ENCODE measurements at places on chromosomes 5 and 9.

DNA sequence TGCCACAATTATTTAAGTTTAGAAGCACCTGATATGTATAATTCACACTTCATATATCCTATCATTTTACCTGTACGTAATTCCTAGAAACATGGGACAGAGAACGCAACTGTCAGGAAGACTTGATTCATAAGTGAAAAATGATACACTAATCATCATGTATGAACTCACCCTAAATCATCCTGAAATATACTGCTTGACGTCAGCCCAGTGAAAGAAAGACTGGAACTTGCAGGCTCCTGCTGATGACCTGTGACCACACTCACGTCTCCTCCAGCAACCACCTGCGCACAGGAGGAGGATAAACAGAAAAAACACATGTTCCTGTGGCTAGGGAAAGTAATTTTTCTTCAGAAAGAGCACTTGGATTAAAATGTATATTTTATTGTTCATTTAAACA, 169.7 kb downstream of the MPDZ start:
- no peak for DNase-seq

DNA sequence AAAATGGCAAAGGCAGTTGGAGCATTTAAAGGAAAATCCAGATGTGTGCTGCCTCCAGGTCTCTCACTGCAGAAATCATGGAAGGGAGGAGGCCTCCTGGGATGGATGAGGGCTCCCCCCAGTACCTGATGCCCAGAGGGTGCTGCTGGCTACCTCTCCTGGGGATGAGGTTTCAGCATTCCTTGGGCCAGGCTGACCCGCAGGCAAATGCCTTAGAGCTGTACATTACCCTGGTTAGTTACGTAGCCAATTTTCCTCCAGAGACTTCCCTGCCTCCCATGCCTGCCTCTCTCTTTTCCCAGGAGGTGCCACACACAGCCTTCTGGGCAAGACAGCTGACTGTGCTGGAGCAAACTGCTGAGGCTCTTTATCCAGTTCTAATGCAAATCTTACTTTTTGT, 65.3 kb downstream of the RGS3 start:
- DNase-seq = no peak

DNA sequence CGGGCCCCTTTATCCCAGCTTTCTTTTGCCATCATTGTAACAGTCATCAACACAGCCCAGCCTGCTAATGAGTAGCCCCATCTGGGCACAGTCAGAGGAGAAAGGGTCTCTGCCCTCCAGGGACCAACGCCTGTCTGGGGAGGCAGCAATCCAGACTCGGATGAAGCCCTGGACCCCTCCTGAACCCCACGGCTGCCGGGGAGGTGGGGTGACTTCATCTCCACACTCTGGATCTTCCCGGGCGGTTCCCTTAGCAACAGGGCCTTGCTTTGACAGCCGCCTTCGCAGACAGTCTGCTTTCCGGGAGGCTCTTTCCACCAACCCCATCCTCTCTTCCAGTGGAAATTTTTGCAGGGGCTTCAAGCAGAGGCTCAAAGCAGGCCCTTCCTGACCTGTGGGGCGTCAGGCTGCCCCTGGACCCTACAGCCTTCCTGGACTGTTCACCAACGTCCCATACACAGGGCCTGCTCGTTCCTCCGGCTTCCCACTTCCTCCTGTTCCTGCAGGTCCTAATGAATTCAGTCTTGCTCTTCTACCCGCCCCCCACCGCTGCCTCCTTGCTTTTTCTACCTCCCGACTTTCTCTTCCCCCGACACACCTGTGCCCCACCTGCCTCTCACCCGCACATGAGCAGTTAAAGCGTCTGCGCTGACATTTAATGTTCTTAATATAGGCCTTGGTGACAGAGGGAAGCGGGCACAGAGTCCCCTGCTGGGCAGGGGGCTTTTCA, 161.7 kb upstream of the MVB12B start:
- no peak for DNase-seq

DNA sequence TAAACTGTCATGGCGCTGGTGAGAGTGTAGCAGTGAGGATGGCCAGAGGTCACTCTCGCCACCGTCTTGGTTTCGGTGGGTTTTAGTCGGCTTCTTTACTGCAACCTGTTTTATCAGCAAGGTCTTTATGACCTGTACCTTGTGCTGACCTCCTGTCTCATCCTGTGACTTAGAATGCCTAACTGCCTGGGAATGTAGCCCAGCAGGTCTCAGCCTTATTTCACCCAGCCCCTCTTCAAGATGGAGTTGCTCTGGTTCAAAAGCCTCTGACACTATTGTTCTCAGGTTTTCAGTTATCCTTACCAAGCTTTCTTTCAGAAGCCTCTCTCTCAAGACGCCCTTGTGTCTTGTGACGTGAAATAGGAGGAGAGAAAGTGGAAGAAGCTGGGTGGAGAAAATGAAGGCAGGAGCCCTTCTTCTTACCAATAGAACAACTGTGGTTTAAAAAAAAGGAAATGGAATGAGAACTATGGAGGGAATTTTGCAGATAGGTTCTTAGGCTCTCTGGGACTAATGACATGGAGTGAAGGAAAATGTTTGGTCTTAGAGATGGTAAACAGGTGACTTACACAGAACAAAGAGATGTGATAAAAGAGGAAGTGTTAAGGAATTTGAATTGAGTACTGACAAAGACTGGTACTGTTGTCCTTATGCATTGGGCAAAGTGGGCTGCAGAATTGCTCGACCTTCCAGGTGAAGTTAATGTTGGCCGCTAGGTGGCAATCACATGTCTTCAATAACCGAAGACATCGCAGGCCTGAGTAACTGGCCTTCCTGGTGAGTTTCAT, 133.3 kb upstream of the RAI14 start:
- no peak for DNase-seq

GRCh38 chr9:119114681-119115080, 254.6 kb downstream of the BRINP1 start:
- DNase-seq = no peak

GRCh38 chr5:157025093-157025698, 33.7 kb downstream of the HAVCR1 start:
- DNase-seq = peak; percentile 47

- no peak for DNase-seq
Measured at GRCh38 chr9:99180199-99180598, 41.5 kb downstream of the ALG2 start.

DNA sequence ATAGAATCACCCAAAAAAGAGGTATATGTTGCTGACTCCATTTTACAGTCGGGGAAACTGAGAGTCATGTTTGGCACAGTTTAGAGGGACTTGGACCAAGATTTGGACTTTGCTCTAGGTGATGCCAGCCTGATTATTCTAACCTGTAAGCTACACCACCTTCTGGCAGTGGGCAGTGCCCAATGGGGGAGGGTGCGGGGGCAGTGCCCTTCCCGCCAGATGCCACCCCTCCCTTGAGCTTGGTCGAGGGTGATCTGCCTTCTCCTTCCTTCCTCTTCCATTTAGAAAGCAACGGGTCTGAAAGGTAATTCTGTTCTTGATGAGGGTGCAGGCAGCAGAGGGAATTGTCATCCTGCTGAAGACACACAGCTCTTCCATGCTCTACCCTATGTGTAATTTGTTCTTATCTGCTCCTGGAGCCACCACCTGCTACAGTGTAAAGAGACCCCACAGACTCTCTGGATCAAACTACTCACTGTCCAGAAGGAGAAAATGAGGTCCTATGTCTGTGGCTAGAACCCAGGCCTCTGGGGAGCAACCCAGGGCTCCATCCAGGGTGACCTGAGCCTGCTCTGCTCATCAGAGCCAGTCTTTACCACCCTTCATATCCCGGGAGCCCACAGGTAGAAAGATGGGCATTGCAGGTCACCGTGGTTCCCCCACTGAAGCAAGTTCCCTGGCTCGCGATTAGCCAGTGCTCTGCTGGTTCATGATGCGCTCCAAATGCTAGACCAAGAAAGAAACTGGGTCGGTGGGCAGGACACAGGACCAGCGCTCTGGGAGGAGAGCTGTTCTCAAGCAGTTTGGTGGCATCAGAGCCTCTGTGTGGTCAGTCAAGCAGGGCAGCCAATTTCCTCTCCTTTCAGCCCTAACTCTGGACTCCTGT, 156.2 kb downstream of the RGS3 start:
- DNase-seq = no peak

DNA sequence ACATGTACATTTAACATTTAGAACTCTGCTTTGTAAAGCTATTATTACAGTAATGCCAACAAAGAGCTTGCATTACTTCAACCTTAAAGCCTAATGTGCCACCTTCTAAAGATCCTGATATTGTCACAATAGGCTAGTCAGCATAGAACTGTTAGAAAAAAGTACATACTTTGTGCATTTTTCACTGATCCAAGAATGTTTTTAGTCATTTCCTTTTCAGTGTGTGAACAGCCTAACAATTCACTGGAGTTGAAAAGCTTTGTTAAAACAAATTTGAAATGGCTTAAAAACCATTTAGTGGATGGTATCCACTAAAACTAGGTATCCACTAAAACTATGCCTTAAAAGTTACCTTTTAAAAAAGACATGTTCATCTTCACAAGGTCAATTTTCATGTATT, 4.5 kb downstream of the RPS6 start:
- DNase-seq = no peak

GRCh38 chr5:53373451-53374158, 106.8 kb upstream of the FST start:
- DNase-seq = no peak

- no peak for DNase-seq
Measured at GRCh38 chr9:133774799-133775198, 36.6 kb upstream of the SARDH start.

- DNase-seq = no peak
Measured at GRCh38 chr9:73237140-73237539, 85.5 kb downstream of the ANXA1 start.

- DNase-seq = no peak
Measured at GRCh38 chr9:20044686-20045085, 255.8 kb upstream of the SLC24A2 start.

GRCh38 chr5:143644727-143645126, 167.2 kb upstream of the HMHB1 start:
- no peak for DNase-seq

GRCh38 chr5:56913766-56914165, 4.4 kb downstream of the SETD9 start:
- DNase-seq = no peak

GRCh38 chr5:174086751-174087150, 41.2 kb downstream of the NSG2 start:
- no peak for DNase-seq

DNA sequence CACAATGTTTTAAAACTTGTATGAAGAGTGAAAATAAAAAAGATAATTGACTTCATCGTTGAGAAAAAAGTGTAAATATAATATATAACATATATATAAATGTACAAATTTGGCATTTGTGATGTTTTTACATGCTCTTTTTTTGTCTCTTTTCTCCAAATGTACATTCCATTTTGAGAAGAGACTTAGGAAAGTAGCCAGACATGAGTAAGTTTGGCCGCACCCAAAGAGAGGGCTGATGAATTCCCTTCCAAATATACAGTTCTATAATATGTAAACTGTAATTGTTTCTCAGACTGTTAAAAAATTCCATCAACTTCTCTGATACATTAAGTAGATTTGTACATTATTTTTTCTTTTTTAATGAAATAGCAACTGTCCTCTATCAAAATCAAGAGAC, 193.2 kb upstream of the MAP3K1 start:
- no peak for DNase-seq

GRCh38 chr5:54563083-54563761, 45.7 kb downstream of the SNX18 start:
- no peak for DNase-seq

GRCh38 chr5:54095969-54096368, 214.4 kb downstream of the ARL15 start:
- no peak for DNase-seq

DNA sequence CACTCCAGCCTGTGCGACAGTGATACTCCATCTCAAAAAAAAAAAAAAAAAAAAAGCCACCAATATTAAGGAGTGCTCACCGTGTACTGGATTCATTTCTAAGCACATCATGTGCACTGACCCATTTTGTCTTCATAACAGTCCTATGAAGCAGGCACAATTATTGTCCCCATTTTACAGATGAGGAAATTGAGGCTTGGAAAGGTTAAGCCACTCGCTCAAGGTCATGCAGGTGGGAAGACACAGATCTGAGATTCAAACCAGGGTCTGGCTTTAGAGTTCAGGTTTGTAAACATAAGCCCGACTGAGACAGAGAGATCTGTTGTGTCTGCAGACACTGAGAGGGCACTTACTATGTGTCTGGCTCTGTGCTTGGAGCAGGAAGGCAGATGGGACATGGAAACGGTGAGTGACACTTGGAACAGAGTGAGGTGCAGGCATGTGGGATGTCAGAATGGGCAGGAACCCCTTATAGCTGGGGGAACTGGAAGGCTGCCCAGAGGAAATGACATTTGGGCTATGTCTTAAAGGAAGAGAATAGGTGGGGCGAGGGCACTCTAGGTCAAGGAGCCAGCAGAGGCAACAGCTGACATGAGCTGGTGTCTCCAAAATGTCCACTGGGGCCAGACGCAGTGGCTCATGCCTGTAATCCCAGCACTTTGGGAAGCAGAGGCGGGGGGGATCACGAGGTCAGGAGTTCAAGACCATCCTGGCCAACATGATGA, 69.9 kb downstream of the STK10 start:
- DNase-seq = no peak

- DNase-seq = no peak
Measured at GRCh38 chr9:36318212-36318802, 60.1 kb upstream of the GNE start.

DNA sequence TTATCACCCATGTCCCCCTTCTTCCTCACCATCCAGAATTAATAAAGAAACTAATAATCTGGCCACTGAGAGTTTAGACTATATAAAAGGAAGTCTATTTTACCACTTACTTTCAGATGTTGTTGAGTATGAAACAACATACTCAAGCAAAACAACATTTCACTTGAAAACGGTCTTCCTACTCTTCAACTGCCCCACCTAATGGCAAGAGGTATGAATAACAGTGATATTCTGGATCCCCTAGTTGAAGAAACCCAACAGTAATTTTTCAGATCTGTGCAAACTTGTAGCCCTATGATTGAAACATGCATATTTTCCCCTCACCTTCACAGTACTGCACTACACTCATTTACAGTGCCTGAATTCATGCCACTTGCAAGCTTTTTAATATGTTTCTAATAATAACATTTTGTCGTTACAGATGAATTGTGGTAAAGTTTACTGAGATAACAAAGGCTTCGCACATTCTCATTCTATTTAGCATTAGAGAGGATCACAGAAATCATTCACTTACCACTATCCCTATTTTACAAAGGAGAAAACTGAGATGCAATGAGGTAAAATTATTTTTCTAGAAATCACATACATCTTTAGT, 267.9 kb upstream of the PDE4D start:
- no peak for DNase-seq

GRCh38 chr5:72121052-72121779, 13.9 kb downstream of the MAP1B start:
- DNase-seq = no peak

GRCh38 chr5:14599476-14600127, 18.0 kb downstream of the OTULINL start:
- no peak for DNase-seq

Data from stimulated activated CD8-positive, alpha-beta memory T cell treated with anti-CD3 and anti-CD28 coated beads, Interleukin-4, amount 100 ng/mL, for 4 hours (primary cell).